Sigmoid colon (tissue), 7 donors: ENCODE measurements at places on chromosomes 5 and 9. TPM values are rescaled to one million over a fixed set of nuclear protein-coding genes. Genes with fewer than 3 reads are reported as not detected.

GRCh38 chr9:134551176-134551575 is 90.4 kb upstream of the COL5A1 start:
- DNase-seq: no peak

SLC4A9 gene
- total RNA-seq: not detected

GRCh38 chr5:60330236-60330635 is 369.7 kb downstream of the DEPDC1B start:
- DNase-seq: no peak

DNA sequence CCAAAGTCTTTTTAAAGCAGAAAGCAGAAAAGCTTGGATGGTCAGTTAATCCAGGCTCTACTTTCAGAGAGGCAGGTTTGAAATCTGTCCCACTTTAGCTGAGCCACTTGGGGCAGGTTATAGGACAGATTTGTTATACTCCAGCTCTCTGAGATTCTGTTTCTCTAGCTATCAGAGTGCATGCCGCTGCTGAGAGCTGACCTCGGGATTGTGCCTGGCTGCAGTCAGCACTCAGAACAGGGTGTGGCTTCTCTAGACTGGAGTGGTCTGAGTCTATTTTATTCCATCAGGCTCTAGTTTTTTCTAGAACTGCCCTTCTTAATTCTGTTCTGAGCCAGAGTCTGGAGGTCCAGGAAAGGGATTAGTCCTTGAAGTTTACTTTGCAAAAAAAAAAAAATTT is 67.7 kb downstream of the NDFIP1 start:
- no peak for DNase-seq

CDC25C gene
- not detected for total RNA-seq
